ENCODE measurements at places on chromosomes 13 and 19.

- DNase-seq: no peak
Observed at GRCh38 chr13:32175307-32175706, 139.9 kb downstream of the ZAR1L start.

DNA sequence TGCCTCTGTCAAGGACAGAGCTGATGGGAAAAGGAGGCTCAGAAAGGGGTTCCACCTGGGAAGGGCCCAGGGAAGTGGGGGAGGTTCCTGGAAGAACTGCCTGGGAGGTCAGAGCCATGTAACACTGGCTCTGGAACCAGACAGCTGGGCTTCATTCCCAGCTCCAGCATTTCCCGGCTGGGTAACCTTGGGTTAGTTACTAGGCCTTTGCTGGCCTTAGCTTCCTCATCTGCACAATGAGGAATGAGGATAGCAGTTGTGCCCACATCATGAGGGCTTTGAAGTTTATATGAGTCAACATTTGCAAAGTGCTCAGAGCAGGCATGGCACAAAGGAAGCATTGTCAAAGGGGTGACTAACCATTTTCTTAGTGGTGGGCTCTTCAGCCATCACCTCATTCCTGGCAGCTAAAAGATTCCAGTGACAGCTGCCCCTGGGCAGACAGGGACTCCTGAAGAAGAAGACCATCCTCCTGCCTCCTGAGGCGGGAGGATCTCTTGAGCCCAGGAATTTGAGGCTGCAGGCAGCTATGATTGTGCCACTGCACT lies 1.7 kb upstream of the DNAJB1 start:
- DNase-seq: peak; percentile 93

- DNase-seq: no peak
Observed at GRCh38 chr19:14127929-14128509, 8.4 kb downstream of the ASF1B start.

GRCh38 chr13:25738342-25739196 lies 313.2 kb downstream of the SHISA2 start:
- DNase-seq: no peak

GRCh38 chr13:44967704-44968433 lies 21.4 kb downstream of the NUFIP1 start:
- no peak for DNase-seq

GRCh38 chr19:39406656-39407409 lies at the start of gene ZFP36:
Gene ZFP36, plus strand, starts transcription at chr19:39406847. Its CDS starts 58 bp downstream, at chr19:39406905.
- no peak for DNase-seq

DNA sequence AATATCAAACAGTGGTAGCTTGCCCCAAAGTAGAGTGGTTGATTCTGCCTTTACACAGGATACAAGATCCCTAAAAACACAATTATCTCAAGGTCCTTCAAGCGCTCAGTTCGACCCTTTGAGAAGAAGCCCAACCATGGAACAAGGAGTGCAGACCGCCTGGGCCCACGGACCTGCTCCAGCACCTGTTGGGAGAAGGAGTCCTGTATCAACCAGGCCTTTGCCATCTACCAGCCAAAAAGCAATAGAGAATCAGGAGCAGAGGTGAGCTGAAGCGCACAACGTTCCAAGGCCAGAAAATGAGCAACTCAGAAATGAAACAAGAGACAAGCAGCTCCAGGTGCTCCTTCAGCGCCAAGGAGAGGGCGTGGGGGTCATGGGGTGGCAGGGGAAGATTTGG lies 6.3 kb upstream of the LILRB3 start:
- no peak for DNase-seq

DNA sequence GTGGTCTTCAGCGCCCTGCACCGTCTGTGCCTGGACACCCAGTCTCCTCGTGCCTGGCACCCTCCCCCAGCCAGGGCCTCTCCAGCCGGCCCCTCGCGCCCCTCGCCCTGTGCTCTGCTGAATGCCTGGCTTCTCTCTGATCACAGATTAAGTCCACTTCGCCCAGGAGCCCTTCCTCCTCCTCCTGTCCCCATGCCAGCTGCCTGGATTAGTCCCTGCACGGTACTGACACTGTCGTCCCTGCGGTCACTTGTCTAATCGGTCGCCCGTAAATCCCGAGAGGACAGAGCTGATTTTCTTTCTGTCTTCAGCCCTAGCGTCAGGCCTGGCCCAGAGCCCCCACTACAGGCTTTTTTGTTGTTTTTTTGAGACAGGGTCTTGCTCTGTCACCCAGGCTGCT lies 6.6 kb downstream of the THOP1 start:
- no peak for DNase-seq

- DNase-seq: no peak
Observed at GRCh38 chr19:5907241-5907640, 2.6 kb downstream of the VMAC start.

GRCh38 chr19:47670736-47671135 lies 42.5 kb upstream of the EHD2 start:
- DNase-seq: no peak

DNA sequence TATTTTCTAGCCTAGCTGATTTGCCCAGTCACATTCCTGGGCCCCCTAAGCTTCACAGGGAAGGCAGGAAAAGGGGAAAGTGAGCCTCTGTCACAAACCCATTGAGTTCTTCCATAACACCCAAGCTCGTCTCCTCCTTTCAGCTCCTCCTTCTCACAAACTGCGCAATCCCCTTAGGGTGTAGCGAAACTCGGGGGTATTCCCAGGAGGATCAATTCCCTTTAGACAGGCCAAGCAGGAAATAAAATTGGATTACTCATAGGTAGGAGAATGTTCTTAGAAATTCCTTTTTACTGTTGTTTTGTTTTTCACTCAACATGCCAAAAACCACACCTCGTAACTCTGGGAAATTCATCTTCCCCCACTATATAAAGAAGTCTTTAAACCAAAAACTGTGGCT lies 139.3 kb downstream of the IRS2 start:
- peak; percentile 50 for DNase-seq

DNA sequence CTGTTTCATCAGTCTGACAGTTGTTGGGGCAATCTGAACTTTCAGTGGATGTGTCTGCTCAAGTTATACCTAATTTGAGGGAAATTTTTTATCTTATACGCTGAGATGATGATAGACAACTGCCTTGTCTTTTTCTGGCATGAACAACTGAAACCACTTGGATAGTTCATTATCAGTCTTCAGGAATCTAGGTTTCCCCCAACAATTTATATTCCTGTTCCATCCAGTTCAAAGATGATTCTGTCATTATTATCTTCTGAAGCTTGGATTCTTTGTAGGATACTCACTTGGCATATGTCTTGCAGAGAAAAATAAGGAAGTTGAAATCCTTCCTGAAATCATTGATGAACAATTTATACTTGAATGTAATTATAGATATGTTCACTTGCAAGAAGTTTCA lies 193.7 kb downstream of the LMO7 start:
- DNase-seq: no peak

DNA sequence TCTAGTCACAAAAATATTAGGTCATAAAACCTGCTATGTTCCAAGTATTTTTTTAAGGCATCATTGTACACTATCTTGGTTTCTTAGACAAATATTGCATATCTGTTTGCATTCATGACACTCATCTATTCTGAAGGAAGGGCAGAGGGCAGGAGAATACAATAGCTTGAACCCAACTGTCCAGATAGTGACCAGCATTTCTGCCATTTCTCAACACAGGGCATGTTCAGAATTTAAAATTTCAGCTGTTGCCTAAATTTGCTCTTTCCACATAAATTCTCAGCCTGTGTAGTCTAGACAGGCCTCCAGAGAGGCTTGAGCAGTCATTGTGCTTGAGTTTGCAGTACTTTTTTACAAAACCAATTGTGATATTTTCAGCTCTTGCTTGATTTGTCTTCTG lies 119.5 kb downstream of the ZAR1L start:
- no peak for DNase-seq

DNA sequence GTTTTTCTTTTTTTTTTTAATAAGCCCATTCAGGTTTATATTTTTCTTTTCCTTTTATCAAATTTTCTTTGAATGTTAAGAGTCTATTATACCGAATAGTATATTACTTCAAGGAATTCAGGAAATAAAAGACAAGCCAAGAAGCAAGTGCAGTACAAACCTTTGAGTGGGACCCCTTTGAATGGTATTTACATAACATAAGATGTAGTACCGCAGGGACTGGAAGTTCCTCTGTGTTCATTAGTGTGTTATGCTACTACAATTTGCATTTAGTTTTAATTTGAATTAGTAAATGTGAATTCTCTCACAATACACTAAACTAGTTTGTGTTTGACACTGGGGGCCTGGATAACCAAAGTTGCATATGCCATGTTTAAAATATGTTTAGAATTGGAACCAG lies 339.5 kb downstream of the DCT start:
- DNase-seq: no peak

GRCh38 chr13:24142886-24143285 lies 17.6 kb upstream of the SPATA13 start:
- DNase-seq: no peak

- no peak for DNase-seq
Observed at GRCh38 chr19:6333439-6333838, at the start of gene ACER1. Gene ACER1, minus strand, starts transcription at chr19:6333612. Its CDS starts 61 bp downstream, at chr19:6333551.

GRCh38 chr13:31367410-31367809 lies 167.6 kb downstream of the B3GLCT start:
- no peak for DNase-seq

GRCh38 chr13:36528105-36528504 lies 95.8 kb downstream of the CCNA1 start:
- no peak for DNase-seq

GRCh38 chr13:114116734-114117133 lies 15.7 kb downstream of the RASA3 start:
- no peak for DNase-seq

Measured in epithelial cell of prostate (primary cell).